Activated gamma-delta T cell (primary cell): ENCODE measurements at places on chromosomes 5 and 9.

- no peak for DNase-seq
Observed at GRCh38 chr5:142749321-142749720, 20.9 kb upstream of the ARHGAP26 start.

- DNase-seq: no peak
Observed at GRCh38 chr9:75019022-75019421, 9.1 kb downstream of the CARNMT1 start.

DNA sequence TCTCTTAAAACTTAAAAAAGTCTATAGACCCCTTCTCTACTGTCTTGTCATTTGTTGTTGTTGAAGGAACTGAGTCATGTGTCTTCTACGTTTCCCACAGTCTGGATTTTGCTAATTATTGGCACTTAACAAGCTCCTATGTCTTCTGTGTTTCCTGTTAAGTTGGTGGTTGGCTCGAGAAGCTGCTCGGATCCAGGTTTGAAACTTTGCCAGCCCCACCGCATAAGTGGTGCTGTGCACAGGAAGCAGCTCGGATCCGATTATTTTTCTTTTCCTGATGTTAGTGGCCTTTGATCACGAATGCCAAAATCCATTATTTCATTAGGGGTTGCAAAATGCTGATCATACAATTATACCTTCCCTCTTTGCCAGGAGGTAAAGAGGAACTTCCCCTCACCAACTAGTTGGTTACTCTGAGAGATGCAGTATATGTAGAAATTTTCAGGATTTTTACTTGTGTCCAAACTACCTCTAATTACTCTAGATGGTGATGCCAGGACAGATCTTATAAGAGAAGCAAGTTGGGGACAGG lies 186.5 kb downstream of the NSG2 start:
- no peak for DNase-seq

GRCh38 chr5:138606378-138607064 lies 31.3 kb upstream of the HSPA9 start:
- no peak for DNase-seq

DNA sequence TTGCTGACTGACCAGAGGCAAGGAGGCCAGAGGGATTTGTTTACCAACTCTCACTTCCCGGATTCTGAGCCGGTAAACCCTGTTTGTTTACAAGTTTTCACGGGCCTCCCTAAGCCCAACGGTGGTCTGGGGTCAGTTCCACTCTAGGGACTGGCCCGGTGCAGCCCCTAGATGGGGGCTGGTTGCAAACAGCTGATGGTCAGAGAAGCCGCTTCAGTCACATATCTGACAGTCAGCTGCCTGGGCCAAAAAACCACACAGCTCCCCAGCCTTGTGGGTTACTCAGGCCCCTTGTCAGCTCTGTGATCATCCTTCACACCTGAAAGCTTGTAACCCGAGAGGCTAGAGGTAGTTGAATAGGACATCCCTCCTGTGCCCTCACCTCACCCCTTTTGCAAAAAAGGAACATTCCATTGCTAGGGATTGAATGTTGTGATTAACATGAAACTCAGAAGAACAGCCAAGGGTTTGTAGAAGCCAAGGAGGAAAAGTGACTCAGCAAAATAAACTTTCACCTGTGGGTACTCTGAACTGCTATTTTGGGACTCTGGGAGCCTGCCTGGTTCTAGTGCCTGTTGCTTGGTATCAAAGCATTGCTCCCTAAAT lies 40.4 kb downstream of the SAR1B start:
- DNase-seq: no peak

DNA sequence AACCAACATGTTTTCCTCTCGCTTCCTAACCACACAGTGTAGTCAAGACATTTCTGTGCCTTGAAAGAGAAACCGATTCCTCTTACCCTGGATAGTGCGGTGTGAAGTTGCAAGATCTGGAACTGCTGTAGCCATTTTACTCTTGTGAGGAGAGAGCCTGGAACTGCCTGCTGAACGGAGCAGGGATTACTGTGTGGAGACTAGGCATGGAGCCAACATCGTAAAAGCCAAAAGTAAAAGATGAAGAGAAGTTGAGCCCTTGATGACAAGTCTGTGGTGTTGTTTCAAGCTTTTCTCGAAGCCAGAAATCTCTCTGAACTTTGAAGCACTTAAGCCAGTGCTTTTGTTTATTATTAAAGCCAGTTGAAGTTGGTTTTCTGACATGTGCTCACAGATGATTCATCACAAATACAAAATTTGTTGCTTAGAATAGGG lies 110.1 kb upstream of the GRIN3A start:
- DNase-seq: no peak

DNA sequence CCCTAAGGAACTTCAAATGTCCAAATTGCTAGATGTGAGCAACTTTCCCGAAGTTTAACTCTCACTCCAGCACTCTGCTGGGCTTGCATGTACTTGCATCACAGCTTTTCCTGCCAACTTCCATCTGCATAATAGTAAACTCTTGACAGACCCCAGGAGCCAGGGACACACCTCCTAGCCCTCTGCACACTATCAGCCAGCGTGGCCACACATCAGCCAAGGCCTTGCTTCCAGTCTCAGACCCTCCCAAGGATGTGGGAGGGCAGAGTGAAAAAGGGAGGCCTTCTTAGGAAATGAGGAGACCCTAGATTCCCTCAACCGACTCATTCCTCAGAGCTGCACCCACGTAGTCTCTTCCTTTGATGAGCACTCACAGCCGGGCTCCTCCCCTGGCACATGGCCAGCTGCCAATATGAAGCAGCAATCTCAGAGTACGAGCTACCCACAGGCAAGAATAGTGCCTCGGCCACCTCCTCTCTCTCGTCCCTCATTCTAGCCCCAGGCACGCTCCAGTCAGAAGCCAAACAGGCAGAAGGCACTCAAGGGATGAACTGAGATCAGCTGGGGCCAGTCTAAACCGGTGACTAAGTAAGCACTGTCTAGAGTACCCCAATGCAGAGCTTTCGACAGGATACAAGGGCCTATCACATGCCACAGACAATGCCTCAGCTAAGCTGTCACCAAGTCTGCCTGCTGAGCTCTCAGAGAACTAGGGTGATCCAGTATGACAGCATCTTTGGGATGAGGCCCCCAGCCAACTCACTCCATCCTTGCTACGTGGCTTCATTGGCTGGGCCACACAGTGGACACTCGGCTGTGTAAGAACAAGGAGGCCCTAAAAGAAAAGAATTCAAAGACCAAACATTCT lies 2.3 kb downstream of the P4HA2 start:
- DNase-seq: no peak

- no peak for DNase-seq
Observed at GRCh38 chr5:137316346-137316736, 182.8 kb downstream of the SPOCK1 start.

GRCh38 chr5:72137826-72138409 lies 30.6 kb downstream of the MAP1B start:
- DNase-seq: no peak

GRCh38 chr9:135583688-135584011 lies 22.1 kb downstream of the PAEP start:
- no peak for DNase-seq

DNA sequence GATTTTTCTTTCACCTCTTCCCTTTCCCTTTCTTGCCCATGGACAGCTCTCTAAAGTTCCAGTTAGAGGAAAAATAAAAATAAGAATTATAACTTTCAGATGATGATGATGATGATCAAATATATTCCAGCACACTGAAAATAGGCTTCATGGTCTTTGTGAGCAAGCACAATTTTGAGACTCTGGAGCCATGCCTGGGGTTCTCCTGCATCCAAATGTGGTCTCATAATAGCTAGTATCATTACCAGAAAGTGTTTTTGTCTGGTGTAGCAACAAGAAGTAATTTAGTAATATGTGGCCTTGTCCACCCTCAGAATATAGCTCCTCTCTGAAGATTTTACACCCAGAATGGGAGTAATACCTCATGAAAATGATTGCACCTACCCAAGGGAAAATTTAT lies 150.4 kb downstream of the SNCAIP start:
- no peak for DNase-seq

- DNase-seq: no peak
Observed at GRCh38 chr5:96852759-96853158, 23.5 kb upstream of the ERAP2 start.

GRCh38 chr5:34743878-34744277 lies 87.8 kb downstream of the RAI14 start:
- DNase-seq: no peak

GRCh38 chr5:43631182-43631910 lies 28.4 kb downstream of the NNT start:
- no peak for DNase-seq
